ENCODE measurements at places on chromosomes 3 and 15.

DNA sequence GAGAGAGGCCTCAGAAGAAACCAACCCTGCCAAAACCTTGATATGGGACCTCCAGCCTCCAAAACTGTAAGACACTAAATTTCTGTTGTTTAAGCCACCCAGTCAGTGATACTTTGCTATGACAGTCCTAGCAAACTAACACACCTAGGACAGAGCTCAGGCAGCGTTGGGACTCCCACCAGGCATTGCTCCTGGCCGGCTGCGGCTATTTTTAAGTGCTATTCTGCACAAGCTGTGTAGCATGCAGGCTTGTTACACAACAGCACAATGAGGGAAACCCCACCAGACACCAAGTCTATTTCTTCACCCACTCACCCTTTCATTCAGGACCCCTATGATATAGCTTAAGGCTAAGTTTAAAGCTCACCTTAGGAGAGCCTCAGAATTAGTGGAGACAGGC lies 47.0 kb upstream of the GNB5 start:
- no peak for DNase-seq

GRCh38 chr3:47227678-47228077 lies 54.9 kb downstream of the KIF9 start:
- DNase-seq, result no peak

DNA sequence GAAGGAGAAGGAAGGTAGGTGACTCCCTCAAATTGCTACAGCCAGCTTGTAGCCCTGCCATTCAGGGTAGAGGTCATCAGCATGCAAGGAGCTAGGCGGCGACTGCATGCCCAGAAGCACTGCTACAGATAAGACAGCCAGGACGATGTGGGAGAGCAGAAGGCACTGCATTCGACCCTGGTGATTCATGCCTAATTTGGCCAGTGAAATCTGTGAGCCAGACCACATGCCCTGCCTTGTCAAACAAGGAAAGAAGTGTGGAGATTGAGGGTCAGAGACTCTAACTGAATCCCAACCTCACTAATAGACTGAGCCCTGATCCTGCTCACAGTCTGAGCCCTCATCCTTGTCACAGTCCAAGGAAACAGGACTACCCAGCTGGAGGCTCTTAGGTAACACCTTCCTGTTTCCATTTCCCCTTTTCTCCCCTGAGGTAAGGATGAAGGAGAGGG lies 86.6 kb downstream of the LINGO1 start:
- DNase-seq, result peak; percentile 65

- peak; percentile 33 for DNase-seq
Observed at GRCh38 chr3:138850151-138850550, 15.4 kb upstream of the PIK3CB start.

DNA sequence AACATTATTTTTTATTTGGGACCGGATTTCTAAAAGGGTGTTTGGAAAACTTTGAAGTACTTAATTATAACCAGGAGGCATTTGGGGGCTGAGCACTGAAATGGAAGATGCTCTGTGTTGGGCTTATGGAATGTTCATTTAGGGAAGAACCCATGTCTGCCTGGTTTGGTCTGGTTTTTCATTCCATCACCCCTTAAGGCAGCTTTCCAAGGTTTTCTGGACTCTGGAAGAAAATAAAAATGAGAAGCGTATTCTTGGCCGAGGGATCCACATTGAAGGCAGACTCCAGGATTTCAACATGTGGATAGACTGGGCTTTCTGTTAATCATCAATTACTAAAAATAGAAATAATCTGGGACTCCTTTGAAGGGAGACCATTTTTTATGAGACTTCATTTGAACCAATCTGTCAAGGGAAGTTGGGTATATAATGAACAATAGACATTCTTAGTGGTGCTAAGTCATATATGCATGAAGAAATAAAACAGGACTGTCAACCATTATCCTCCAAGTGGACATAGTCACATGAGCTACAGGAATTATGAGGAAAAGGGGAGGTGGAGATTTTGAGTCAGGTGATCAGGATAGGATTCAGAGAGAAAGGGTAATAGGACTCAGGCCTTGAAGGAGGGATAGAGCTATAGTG lies 270.5 kb upstream of the ADAMTS9 start:
- DNase-seq, result no peak

- DNase-seq, result no peak
Observed at GRCh38 chr3:35929158-35929557, 289.8 kb downstream of the ARPP21 start.

DNA sequence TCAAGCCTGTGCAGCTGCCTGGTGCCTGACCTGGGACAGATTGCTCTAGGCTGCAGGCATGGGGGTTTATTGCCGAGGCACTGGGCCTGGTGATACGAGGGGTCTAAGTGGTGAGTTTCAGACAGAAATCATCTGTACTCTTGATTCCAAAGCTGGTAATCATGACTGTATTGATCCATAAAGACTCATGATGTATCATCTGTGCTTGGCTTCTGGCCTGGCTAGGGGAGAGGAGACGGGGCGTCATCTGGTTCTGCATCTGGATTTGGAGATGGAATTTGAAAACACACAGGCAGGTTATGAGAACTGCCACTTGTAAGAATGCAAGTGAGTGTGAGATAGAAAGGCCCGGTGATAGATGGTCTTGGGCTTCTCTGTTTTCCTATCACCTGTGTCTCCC lies 337.4 kb upstream of the C2CD4B start:
- DNase-seq, result no peak

DNA sequence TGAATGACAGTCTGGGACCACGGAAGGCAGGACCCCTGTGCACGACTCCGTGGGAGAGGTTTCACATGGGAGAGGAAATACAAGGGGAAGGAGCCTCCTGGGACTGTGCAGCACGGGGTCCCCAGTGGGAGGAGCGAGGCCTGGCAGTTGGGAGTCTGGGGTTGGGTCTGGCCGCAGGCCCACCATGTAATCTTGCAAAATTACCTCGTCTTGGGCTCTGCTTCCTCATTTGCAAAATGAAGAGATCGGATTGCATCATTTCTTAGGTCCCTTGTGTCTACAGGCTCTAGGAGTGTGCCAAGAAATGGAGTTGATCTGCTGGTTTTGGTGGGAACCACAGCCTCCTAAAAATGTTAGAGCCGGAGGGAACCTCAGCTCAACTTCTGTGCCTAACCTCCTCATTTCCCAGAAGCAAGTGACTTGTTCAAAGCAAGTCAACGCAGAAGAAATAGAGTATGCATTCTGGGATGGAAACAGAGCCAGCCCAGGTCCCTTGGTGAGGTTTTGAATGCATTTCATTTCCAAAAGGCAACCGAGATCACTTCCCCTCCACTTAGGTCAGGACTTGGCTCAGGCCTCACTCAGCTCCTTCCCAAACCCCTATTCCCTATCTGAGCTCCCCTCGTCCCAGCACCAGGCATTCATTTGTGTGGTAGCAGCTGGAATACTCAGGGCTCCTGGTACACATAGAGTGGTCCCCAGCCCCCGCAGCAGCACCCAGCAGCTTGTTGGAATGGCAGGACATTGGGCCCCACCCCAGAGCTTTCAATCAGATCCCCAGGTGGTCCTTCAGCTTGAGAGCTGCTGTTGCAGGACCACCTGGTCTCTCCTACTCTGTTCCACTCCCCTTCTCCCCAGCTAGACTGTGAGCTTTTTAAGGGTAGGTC lies 267.7 kb downstream of the XXYLT1 start:
- no peak for DNase-seq

GRCh38 chr3:55964491-55964985 lies 477.4 kb upstream of the WNT5A start:
- no peak for DNase-seq

DNA sequence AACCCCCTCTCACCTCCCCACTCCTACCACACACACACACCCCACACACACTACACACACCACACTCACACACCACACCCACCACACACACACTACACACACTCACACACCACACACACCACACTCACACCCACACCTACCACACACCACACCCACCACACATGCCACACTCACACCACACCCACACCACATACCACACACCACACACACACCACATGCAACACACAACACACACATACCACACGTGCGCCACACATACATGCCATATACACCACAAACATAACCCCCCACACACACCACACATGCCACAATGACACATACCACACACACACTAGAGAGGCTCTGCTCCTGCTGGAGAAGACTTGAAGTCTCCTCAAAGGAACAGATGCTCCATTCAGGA lies 5.9 kb upstream of the ITPKA start:
- no peak for DNase-seq

DNA sequence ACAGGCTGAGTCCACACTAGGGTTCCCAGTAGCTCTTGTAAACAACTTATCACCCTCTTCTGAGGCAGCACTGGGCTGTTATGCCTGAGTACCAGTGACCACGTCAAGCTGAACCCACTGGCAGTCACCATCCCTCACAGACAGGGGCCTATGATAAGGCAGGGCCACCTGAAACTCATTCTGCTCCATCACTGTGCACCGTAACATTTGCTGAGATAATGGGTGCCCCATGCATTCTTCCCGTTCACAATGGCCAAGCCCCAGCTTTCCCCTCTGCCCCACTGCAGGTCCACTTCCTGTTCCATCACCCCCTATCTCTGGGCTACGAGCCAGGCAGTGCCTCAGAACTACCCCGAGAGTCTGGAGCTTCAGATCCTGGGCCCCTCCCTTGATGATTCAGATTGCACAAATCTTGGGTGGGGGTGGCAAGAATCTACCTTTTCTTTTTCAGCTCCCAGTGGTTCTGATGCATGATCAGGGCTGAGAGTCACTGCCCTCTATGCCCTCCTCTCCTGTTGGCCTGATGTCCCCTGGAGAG lies 158.0 kb downstream of the RAB11A start:
- no peak for DNase-seq

Data from hepatocyte (in vitro differentiated cells).